Activated CD8-positive, alpha-beta T cell treated with anti-CD3 and anti-CD28 coated beads, Interleukin-2, amount 10 ng/mL, durations not matched to agents 7 days and 5 days (primary cell): ENCODE measurements at places on chromosomes 3 and 15. TPM values are rescaled to one million over a fixed set of nuclear protein-coding genes. Genes with fewer than 3 reads are reported as not detected.

The ADAMTS9 gene
- total RNA-seq: not detected

The FOXB1 gene
- 0.50 TPM for total RNA-seq

The TMCC1 gene
- 16.8 TPM for total RNA-seq

- no peak for DNase-seq
Measured at GRCh38 chr3:55461896-55462295, 25.2 kb downstream of the WNT5A start.

DNA sequence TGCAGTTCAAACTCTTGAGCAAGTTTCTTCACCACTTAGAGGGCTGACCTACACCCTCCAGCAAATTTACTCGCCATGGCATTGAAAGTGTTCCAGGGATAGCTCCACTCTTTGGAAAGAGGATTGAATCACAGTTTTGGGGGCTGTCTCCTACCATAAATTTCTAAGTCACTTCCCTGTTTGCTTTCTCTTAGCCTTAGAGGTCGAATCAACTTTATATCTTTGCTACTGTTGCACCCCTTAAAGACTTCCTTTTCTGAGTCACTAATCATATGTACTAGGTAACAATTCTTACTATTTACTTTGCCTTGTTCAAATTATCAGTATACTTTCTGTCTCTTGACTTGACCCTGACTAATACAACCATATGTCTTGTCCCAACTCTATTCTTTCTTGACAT, 1151.8 kb upstream of the ALCAM start:
- no peak for DNase-seq
